Endothelial cell of umbilical vein (primary cell): ENCODE measurements at places on chromosomes 1 and 21. TPM values are rescaled to one million over a fixed set of nuclear protein-coding genes. Genes with fewer than 3 reads are reported as not detected.

COL6A2 gene
- total RNA-seq: 2.6 and 6.1 TPM in 2 replicates

ELOVL1 gene
- total RNA-seq: 126 and 134 TPM in 2 replicates

MYOG gene
- total RNA-seq: not detected in 2 replicates

CRYAA gene
- not detected in 2 replicates for total RNA-seq

AMY1B gene
- total RNA-seq: not detected in 2 replicates

PTGFRN gene
- total RNA-seq: 60.7 and 71.6 TPM in 2 replicates

PLA2G2A gene
- not detected in 2 replicates for total RNA-seq

SHC1 gene
- total RNA-seq: 286 and 316 TPM in 2 replicates

FAM72A gene
- 9.4 and 9.6 TPM in 2 replicates for total RNA-seq

NCF2 gene
- not detected in 2 replicates for total RNA-seq

RYR2 gene
- total RNA-seq: not detected in 2 replicates

SYDE2 gene
- total RNA-seq: 2.9 and 3.1 TPM in 2 replicates
